ENCODE measurements at places on chromosomes 4 and X.
A peak's percentile ranks its signal among the peaks of the same experiment; 100 is the strongest.

- no peak for DNase-seq
These were observed 1186.8 kb downstream of the TECRL start for GRCh38 chr4:63222466-63222865.

- DNase-seq, result peak; percentile 34
These were observed 107.8 kb downstream of the NHSL2 start for GRCh38 chrX:72018277-72019112.

GRCh38 chrX:44344194-44344593, 722 bp upstream of the EFHC2 start:
- no peak for DNase-seq

DNA sequence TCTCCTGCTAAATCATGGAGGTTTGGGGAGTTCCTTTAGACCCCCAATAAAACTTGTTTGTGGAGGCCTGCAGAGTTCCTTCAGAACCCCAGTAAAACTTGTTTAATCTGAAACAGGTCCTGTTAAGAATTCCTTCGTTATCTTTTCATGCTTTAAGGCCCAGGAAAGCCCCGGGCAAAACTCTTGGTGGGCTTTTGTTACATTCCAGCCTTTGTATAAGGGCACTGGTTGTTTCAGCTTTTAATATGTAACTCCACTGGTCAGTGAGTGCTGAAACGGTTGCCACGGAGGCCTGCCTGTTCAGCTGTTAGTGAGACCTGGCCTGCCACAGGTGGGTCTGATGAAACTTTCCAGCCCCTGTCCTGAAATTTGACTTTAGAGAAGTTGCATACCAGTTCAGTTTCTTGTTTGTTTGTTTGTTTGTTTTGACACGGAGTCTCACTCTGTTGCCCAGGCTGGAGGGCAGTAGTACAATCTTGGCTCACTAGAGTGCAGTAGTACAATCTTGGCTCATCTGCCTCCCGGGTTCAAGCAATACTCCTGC, 12.4 kb upstream of the DHRSX start:
- no peak for DNase-seq

GRCh38 chr4:20283039-20283438, 31.3 kb downstream of the SLIT2 start:
- DNase-seq, result no peak

DNA sequence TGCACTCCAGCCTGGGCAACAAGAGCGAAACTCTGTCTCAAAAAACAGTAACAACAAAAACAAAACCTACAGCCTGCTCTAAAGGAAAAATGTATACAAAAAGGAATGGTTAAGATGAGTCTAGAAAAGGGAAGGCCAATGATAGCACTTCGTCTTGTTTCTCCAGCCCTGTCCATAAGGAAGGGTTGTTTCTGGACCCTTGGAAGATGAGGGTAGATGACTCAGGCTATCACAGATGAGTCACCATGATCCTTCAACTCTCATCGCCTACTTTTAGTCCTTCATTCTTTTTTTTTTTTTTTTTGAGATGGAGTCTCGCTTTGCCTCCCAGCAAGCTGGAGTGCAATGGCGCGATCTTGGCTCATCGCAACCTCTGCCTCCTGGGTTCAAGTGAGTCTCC, 8.8 kb downstream of the PLA2G12A start:
- no peak for DNase-seq

- DNase-seq, result no peak
These were observed 347.8 kb upstream of the PITX2 start for GRCh38 chr4:110970642-110971041.

GRCh38 chrX:13064599-13065143, 20.3 kb upstream of the FAM9C start:
- no peak for DNase-seq

DNA sequence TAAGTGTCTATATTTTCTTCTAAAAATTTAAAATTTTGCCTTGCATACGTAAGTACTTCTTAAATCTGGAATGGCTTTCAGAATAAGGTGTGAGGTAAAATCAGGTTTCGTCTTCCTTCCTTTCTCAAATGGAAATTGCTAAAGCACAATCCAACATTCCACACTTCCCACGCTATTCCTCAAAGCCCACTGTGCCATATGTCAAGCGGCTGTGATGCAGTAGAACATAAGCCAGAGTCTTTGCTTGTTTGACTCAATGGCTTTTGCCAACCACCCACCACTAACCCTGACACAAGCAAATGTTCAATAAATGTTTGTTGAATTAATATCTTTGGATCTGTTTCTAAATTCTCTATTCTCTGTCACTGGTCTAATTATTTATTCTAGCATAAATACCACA, 1199.7 kb upstream of the TENM3 start:
- DNase-seq, result no peak

GRCh38 chrX:102599951-102600579, 750 bp downstream of the ARMCX5 start:
- DNase-seq, result no peak

DNA sequence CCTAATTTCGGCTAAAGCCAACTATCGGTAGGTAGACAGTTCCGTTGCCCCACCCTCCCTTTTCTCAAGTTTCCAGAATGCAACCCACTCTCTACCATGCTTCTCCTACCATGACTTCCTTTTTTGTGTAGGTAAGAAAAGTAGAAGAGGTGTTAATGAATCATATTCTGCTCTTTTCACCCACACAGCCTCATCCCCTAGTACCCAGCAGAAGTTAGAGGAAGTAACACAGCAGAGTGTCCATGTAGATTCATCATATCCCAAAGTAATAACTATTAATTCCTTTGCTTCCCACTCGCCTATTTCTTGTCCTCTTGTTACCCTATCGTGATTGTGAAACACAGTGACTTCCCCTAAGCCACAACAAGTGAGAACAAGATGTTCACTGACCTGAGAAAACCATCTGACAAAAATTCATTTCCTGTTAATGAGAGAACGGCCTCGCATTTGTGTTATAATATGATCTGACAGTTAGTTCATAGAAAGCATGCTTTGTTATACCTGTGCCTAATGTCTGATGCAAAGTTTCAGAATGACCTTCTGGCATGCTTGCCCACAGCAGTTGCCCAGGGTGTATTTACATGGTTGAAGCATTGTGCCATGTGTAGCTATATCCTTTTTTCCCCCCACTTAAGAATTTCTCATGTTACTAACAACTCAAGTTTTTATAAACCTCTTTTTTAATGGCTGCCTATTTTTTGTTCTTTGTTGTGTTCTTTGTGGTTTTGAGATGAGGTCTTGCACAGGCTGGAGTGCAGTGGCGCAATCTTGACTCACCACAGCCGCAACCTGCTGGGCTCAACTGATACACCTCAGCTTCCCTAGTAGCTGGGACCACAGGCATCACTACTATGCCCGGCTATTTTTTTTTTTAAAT, 185.6 kb downstream of the RAP1GDS1 start:
- DNase-seq, result no peak

GRCh38 chr4:26746802-26747213, 113.8 kb upstream of the STIM2 start:
- no peak for DNase-seq

GRCh38 chr4:118348886-118349285, 3.9 kb downstream of the PRSS12 start:
- DNase-seq, result no peak

- DNase-seq, result no peak
These were observed 49.7 kb upstream of the SLC16A2 start for GRCh38 chrX:74371425-74372222.
